NCI-H1048 (cell line): ENCODE measurements at places on chromosomes 1 and 21.

DNA sequence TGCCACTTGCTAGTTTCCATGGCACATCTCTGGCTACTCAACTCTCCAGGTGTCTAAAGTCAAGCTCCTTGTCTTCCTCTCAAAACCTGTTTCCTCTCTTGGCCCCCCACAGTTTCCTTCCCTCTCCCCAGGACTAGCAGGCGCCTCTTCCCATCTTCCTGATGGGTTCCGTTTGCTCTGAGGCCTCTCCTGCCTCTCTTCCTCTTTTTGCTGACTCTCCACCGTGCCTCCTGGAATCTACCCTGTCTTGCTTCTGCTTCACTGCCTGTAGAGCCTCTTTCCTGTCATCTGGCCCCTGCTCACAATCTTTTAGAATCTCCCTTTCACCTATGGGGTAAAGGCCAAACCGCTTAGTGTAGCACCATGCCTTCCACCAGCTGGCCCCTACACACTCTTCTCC lies 21.8 kb upstream of the LHX4 start:
- DNase-seq = no peak

DNA sequence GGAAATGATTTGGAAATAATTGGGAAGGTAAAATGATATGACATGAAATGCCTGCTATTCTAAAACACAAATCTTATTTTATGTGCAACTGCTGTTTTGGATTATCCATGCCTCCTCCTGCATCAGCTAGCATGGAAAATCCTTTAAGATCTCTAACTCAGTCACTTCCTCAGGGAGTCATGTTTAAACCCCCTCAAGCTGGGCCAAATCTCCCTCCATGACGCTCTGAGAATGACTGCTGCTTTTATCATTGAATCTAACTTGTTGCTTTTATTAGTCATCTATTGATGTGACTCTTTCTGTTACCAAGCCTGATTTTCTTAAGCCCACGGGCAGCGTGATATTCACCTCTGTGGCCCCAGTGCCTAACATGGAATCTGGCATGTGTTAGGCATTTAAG lies 324.8 kb downstream of the DISC1 start:
- DNase-seq = no peak

- no peak for DNase-seq
Observed at GRCh38 chr1:226798427-226799411, 59.6 kb upstream of the ITPKB start.

GRCh38 chr1:219651993-219652392 lies 39.1 kb upstream of the ZC3H11B start:
- DNase-seq = no peak

DNA sequence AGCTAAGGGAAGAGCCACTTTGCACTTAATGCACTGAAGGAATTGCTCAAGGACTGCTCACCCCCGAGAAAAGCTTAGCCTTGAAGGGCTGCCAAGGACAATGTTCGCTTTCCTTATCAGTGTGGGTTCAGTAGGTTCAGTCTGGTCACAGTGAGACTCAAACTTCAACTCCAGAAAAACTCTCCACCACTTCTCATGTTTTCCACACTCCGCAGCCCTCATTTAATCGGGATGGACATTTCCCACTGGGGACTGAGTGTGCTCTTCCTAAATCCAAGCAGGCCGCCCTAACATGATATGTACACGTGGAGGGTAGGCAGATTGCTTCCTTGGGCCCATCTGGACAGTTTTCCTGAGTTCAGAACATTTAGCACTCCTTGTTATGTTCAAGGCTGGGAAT lies 19.5 kb downstream of the SUSD4 start:
- no peak for DNase-seq

DNA sequence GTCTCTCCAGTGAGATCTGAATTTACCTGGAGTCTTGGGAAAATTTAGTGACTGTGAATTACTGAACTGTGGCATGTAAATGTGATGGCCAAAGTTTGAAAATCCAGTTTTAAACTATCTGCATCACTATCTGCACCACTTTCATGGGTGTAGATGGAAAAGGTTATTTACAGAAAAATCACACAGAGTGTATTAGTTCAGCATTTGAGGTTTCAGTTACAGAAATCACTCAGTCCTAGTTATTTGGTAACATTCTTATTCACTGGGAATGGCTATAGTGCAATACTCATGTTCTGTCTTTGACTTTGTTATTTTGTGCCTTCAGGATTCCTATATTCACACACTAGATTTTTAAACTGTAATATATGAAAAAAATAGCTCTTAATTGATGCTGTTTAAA lies 60.6 kb upstream of the IFI44L start:
- DNase-seq = no peak

DNA sequence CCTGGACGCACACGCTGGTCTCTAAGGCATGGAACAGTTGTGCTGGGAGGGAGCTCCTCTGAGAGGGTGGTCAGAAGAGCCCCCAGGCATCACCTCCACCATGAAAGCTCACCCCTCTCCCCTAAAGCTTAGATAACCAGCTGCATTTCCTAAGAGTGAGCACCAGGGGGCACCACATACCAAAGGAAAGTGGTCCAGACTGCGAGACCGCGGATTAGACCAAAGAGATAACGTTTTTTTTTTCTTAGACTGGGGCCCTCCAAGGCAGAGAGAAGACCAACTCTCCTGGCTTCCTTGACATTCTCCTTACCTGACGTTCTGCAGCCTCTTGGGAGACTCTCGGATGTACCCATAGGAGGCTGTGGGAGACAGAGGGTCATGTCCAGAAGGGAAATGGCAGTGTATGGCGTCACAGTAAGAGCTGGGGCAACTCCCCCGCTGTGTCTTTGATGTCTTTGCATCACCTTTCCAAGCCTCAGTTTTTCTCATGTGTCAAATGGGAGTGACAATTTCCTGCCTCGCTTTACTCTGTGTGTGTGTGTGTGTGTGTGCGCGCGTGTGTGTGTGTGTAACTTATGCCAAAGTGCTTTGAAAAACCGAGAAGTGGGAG lies 12.3 kb upstream of the IFNLR1 start:
- DNase-seq = peak; percentile 25

- DNase-seq = no peak
Observed at GRCh38 chr1:173224280-173224892, 17.3 kb upstream of the TNFSF4 start.

GRCh38 chr1:204092632-204093420 lies 19.9 kb downstream of the SOX13 start:
- DNase-seq = peak; percentile 65

DNA sequence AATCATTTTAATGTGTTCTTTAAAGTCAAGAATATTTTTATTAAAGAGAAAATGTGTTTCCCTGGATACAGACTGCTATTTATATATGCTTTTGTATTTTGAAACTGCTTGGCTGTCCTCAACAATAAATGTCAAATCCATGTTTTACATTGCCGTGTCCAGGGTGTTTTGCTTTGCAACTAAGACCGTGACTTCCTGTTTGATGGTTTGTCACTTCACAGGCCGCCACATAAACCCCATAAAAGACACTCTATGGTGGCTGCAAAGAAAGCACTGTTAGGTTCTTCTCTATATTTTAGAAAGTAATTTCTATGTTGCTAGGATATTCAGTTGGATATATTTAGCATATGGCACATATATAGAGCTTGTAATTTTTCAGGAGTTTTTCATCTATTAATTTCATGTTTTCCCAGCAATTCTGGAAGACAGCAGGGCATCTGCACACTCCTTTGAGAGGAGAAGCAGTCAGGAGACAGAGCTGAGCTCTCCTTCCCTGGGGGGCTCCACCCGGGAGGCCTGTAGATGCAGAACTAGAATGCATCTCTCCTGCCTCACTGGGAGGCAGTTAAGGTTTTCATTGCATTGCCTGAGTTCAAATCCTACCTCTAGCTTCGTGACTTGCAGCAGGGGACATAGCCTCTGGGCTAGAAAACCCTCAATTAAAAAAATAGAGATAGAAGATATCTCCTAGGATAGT lies 33.1 kb downstream of the PRDM2 start:
- DNase-seq = no peak

DNA sequence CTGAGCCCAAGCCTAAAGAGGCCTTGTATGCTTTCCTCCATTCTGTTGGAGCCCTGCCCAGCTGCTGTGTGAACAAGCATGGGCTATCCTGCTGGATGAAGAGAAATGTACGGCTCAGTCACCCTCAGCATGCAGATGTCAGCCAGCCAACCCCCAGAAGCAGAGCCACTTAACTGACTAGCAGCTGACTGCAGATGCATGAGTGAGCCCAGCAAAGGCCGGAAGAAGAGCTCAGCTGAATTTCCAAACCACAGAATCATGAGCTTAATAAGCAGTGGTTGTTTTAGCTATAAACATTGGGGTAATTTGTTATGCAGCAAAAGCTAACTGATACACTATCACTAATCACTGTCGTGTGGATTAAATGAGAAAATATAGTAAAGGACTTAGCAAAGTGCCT lies 39.0 kb downstream of the FOXO6 start:
- no peak for DNase-seq

DNA sequence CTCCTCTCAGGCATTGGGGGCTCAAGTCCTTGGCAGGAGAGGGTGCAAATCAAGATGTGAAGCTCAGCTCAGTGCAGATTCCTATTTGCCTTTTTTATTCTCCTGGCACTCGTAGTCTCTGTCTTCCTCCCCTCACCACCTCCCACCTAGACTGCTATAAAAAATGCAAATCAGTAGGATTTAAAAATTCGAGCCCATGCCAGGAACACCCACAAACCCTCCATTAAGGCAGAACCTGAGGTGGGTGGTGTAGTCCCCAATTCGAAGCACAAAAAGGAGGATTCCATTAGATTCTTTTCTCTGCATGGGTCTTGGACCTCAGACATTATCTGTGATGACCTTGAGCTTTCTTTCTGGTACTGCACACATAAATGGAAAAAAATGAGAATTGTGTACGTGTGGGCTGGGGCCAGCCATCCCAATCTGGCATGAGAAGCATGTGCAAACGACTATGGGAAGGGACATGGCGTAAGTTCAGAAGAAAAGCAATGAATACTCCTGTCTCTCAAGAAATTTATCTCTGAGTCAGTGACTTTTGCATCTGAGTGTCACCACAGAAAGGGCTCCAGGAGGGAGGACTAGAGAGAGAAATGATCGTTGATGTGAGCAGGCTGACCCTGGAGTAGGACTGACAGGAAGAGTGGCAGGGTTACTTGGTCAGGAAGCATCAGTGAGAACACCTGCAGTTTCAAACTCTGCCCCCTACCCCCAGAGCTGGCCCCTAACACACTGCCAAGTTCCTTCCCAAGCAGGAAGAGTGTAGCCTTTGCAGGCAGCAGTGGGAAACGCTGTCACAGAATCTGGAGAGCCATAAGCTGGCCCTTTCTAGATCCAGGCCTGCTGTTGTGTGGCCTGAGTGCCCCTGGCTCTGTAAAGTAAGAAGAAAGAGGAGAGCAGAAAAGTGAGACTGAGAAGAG lies 1.7 kb downstream of the INKA2 start:
- DNase-seq = no peak

DNA sequence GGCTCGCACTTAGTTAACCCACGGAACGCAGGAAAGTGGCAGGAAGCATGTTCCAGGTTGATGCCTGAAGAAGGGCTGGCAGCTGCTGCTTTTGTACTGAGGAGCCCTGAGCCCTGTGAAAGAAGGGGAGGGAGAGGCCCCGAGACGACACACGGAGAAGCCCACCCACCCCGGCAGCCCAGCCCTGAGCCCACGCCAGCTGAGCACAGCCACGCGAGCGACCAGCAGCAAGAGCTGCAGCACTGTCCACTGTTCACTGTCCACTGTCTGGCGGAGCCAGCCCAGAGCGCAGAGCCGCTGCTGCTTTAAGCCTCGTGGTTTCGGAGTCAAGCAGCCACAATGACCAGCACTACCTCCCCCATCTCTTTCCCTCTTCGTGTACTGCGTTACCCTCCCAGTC lies 5.3 kb downstream of the LRRC47 start:
- no peak for DNase-seq

GRCh38 chr1:237042526-237042891 lies 525 bp downstream of the RYR2 start:
- no peak for DNase-seq

DNA sequence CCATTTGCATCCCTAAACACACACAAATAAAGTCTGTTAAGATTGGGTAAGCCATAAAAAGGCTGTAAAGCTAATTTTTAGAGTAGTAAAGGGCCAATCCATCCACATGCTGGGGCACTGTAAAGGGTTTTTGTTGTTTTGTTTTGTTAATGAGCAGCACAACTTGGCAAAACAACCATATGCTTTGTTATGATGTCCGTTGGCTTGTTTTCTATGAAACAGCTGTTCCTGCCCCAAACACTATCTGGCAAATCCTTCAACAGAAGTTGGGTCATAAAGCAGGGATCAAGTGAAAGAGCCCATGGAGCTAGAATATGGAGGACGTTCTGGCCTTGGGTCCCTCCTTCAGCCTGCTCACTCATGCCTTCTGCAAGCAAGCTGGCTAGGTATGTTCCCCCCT lies 183.6 kb downstream of the APP start:
- no peak for DNase-seq

DNA sequence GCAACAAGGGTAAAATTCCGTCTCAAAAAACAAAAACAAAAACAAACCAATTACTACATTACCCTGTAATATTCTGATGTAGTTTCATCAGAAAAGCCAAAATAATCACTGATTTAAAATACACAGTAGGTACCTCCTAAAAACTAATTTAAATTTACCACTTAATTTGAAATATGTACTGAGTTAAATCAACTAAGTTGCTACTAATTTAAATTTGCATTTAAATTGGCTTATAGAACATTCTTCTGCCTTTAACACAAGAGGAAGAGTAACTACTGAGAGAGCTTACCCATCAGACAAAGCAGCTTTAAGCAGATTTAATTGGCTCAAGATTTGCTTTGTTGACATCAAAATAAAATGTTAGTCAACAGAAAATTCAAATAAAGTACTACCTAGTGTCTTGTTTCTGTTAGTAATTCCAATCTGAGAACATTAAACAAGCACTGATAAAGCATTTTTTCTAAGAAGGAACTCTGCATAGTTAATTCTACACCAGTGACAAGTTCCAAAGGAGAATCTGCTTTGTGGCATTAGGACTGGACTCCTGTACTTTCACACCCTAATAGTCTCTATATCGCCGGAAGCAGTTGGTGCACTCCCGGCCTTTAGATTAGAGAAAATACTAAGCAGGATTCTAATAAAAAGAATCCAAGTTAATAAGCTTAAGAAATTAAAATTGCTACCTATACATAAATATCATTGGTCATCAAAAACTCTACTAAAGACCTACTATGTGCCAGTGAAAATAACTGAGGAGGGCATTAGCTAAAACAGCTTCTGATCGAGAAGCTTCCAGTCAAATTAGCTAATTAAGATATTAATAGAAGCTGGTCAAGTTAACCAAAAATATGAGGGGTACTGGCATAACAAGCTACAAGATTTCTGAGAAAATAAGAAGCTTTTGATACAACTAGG lies 8.4 kb downstream of the LUZP1 start:
- no peak for DNase-seq

DNA sequence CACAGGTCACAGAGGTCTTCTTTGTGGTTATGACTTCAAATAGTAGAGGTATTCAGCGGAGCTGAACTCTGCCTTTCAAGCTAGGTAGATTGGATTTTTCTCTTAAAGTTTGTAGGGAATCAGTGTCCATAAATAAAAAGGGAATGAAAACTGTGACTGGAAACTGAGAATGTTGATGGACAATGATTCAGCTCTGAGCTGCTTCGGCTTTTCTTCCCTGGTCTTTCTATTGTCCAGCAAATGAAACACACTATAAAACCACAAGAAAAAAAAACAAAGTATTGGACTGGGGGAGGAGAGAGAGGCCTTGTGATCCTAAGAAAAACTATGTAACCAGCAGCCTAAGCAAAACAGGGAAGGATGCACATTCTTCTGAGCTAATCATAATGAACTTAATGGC lies 11.1 kb downstream of the TNNI3K start:
- DNase-seq = no peak
